Endothelial cell (in vitro differentiated cells): ENCODE measurements at places on chromosomes 1 and 21.

GRCh38 chr1:15717418-15718125 lies 18.5 kb upstream of the SLC25A34 start:
- DNase-seq = no peak

- no peak for DNase-seq
Observed at GRCh38 chr1:160178731-160179130, 11.6 kb upstream of the CASQ1 start.

- DNase-seq = peak; percentile 22
Observed at GRCh38 chr1:50750021-50750619, 209.9 kb downstream of the FAF1 start.

DNA sequence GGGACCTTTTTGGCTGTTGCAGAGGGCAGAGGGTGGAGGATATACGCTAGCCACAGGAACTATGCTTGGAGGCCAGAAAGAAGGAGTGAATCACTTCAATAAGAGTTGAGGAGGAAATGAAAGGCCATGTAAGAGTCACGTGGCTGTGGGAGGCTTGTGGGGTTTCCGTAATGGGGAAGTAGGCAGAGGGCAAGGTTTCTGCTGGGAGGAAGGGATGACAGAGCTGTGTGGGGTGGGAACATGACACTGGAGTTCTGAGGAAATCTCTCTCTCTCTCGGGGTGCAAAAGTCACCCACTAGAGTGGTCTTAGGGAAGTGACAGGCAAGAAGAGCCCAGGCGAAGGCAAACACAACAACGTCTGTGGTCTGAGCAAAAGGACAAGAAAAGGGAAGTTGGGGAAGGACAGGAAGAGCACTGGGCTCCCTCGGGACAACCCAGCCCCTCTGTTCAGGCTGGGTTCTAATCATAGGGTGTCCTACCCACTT lies 3.9 kb upstream of the CD1C start:
- no peak for DNase-seq

DNA sequence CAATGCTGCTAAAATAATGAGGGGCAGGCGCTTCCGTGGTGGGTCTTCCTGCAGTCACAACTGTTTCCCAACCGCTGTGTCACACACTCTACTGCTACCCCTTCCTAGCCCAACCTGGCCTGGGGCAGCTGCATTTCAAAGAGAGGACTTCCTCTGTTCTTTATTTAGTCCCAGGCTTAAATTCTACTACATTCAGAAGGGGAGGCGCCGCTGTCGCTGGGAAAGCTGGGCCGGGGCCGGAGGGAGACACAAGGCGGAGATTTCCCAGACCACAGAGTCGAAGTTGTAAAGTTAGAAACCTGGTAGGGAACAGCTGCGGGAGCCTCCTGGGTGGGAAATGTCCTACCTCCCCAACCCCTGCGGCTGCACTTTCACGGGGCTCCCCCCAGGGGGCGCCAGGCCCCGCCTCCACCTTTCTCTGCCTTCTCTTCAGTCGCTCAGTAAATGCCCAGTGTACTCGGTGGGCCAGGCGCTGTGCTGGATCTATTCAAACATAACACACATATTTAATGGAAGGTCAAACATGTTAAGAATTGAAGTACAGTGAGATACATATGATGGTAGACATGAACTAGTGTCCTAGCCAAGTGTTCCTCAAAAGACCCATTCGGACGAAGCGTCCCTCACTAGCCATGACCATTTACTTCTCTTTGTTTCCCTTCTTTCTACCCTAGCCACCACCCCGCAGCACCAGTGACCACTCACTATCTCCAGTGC lies 23.1 kb downstream of the DYRK3 start:
- peak; percentile 73 for DNase-seq

DNA sequence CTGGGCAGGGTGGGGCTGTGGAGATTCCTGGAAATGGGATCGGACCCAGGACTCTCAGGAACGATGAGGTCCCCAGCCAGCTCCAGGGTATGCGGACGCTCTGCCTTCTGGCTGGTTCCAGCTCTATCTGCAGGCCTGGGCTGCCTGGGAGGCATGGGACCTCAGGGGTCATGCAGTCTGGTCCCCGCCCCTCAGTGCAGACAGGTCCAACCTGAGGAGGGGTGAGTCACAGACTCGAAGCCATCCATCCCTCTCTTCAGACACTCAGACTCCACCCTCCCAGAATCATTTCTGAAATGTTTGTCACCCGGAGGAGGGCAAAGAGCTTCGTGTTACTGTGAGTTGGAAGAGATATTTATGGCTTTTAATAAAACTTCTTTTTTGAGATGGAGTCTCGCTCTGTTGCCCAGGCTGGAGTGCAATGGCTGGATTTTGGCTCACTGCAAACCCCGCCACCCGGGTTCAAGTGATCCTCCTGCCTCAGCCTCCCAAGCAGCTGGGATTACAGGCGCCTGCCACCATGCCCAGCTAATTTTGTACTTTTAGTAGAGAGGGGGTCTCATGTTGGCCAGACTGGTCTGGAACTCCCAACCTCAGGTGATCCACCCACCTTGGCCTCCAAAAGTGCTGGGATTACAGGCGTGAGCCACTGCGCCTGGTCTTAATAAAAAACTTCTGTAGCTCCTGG lies 5.9 kb upstream of the MYOM3 start:
- no peak for DNase-seq

DNA sequence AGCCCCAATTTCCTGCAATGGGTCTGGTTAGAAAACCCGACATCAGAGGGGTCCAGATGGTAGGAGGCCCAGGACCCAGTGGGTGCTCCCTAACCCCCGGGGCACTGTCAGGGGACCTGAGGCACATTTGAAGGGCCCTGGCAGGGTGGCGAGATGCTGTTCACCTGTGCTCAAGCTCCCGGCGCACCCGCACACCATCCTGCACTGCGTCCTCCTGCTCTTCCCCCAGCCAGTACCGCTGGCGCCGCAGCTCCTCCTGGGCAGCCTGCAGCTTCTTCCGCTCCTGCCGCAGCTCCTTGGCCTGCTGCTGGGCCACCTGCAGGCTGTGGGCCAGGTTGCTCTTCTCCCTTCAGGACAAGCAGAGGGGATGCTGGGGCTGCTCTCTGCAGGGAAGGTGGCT lies 36.0 kb downstream of the RNU1-1 start:
- no peak for DNase-seq

DNA sequence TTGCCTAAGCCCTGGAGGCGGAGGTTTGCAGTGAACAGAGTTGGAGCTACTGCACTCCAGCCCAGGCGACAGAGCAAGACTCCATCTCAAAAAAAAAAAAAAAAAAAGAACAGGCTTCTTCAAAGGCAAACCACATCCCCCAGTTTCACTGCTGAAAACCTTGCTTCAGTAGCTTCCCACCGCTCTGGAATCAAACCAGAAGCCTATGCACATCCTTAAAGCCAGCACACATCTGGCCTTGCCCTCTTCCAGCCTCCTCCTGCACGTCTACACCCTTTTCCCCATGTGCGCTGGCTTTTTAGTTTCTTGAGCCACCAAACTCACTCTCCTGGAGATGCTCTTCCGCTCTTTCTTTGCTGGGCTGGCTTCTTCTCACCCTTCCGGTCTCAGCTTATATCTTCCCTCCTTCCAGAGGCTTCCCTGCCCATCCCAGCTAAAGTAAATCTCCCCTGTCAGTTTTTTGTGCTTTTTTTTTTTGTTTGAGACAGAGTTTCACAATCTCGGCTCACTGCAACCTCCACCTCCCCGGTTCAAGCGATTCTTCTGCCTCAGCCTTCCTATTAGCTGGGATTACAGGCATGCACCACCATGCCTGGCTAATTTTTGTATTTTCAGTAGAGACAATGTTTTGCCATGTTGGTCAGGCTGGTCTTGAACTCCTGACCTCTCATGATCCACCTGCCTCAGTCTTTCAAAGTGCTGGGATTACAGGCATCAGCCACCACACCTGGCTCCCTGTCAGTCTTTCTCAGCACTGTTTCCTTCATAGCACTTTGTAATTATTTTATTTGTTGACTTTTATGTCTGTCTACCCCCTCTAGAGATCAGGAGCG lies 42.0 kb upstream of the ID3 start:
- DNase-seq = no peak

- DNase-seq = no peak
Observed at GRCh38 chr1:3186526-3186921, 117.5 kb downstream of the PRDM16 start.

DNA sequence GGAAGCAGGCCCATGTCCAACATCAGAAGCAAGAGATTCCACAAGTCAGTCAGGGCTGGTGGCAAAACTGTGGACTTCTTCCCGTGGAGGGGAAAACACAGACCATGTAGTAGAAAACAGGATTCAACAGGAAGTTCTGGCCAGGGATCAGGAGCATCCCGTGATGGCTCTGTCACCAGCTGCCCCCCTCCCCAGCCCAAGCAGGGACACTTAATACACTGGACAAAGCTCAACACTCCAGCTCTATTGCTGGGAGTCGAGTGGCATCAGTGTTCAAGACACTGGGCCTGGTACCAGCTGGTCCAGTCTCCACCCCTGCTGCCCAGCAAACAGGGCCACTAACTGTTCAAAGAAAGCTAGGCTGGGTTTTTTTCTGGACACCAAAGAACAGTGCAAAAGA lies 3.7 kb downstream of the SLC45A3 start:
- DNase-seq = no peak

GRCh38 chr21:14987370-14988170 lies 77.2 kb downstream of the NRIP1 start:
- no peak for DNase-seq

GRCh38 chr1:76084029-76084627 lies 9.6 kb downstream of the ST6GALNAC3 start:
- no peak for DNase-seq

DNA sequence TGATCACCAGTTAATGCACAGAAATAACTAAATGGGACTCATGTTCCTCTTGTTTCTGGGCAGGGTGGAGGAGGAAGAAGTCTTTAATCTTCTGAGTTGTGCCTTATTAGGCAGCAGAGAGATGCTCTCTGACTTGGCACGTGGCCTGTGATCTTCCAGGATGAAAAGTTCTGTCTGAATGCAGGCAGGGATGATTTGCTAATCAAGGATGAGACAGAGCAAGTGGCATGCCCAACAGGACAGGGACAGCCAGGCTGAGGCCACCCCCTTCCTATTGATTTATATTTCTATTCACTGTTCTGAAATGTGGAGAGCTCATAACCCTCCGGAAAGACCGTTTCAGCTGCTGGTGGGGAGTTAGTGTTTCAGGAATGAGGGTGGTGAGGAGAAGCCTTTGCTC lies 477.8 kb upstream of the CAMK1G start:
- no peak for DNase-seq

DNA sequence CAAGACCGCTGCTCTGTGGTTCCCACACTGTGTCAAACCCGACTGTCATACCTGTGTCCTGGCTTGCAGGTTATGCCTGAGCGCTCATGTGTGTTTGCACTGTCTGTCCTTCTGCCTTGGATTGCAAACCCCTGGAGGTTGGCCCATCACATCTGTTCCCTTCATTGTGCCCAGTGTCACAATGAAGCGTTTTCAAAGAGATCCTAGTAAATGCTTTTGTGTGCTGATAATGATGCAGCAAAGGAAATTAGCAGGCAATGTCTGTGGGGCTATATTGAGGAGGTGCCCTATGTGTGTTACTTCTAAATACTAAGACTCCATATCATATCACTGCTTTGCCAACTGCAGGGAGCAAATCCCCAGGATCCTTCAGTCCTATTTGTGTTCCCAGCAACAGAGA lies 424.4 kb upstream of the NFIA start:
- DNase-seq = no peak

DNA sequence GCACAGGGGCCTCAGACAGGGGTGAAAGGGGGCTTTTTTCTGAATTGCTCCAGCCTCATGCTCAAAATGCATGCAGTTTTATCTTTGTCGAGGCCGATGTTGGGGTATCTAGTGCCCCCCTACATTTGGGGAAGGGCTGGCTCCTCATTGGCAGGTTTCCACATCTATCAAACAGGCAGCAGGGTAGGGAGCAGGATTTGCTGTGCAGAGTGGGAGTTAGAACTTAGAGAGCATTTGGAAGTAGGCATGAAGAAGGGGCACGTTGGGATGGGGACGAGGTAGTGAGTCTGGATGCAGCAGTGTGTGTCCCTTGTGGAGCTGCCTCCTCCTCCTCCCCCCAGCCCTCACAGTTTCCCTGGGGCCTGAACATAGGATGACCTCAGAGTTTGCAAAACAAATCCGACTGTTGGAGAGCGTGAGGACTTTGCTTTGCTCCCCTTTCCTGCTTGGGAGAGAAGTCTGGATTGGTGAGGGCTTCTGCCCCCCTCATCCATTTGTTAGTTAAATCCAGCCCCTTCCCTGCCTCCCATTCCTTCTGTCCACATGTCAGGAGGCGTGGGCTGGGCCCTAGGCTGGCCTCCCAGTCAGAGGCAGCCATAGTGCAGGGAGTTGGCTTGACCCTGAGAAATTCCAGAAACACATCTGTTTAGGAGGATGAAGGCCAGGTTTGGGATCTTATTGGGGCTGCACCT lies 36.9 kb upstream of the GPR37L1 start:
- DNase-seq = no peak

DNA sequence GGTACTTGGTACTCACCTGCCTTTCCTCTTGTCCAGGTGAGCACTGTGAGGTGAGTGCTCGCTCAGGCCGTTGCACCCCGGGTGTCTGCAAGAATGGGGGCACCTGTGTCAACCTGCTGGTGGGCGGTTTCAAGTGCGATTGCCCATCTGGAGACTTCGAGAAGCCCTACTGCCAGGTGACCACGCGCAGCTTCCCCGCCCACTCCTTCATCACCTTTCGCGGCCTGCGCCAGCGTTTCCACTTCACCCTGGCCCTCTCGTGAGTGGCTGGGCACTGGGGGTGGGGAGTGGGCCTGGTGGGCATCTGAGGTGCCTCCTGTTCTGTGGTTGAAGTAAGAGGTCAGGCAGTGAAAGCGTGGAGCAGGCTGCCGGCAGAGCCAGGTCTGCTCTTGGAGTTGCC lies 11.7 kb downstream of the CELSR2 start:
- no peak for DNase-seq

- no peak for DNase-seq
Observed at GRCh38 chr1:18304151-18304869, 176.4 kb upstream of the KLHDC7A start.

DNA sequence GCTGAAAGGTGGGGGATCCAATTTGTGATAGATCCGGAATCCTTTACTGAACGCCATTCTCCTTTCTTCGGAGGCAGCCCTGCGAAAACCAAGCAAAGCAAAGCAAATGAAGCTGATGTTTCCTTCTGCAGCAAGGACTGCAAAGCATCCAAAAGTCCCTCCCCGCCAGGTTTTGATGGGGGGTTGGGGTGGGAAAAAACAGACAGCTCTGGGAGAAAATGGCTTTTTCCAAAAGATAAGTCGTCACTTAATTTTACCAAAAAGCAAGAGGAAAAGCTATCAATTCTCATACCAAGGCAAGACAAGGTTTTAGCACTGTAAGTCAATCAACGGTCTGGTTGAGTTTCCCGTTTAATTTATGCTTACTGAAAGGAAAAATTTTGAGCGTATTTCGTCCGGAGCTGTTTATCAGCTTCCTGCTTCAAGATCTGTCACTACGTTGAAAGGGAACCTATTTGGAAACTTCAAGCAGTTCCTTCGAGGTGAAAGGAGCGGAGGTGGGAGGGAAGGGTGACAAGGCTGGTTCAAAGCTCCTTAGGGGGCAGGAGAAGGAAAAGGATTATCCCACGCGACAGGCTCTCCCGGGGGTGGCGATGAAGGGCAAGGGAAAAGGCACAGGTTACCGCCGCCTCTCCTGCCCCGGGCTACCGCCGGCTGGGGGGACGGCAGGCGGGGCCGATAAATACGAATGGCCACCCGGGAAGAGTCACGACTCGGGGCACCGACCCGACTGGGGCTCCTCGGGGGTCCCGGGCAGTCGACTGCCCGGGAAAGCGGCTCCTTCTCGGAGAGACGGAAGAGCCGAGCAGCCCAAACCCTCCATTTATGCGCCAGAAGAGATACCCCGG lies 750 bp downstream of the SYNJ1 start:
- peak; percentile 33 for DNase-seq
